ENCODE measurements at places on chromosomes 2 and 18.

DNA sequence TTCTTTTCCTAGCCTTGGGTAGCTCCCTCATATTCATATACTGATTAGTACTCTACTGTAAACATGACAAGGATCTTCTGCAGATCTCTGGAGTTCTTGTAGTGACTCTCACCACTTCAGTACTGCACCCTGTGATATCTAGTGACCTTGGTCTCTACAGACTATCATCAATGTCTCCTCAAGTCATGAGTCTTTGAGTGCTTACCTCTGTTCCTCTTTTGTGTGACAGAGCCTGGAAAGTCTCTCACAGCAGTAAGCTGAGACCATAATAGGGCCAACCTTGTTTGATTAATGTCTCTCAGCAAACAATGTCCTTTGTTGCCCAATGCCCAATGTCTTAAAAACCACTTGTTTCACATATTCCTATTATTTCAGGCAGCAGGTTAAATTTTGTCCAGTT is 34.2 kb upstream of the BAZ2B start:
- no peaks in the 10 kb centered on the region for H3K4me1 ChIP-seq
- H3K27me3 ChIP-seq, result no peaks in the 10 kb centered on the region
- no peak for DNase-seq
- no peaks in the 10 kb centered on the region for H3K36me3 ChIP-seq
- no peak overlapping the region for H3K4me3 ChIP-seq
- H3K27ac ChIP-seq, result no peak overlapping the region

DNA sequence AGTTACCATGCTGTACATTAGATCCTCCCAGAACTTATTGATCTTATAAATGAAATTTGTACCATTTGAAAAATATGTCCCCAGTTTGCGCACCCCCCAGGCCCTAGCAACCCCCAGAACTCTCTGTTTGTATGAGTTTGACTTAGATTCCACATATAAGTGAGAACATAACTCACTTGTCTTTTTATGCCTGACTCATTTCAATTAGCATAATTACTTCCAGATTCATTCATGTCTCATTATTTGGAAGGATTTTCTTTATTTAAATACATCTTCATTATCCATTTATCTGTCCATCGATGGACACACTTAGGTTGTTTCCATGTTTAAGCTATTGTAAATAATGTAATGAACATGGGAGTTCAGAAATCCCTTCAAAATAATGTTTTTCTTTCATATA is 705.9 kb downstream of the CCDC85A start:
- no peak overlapping the region for H3K4me3 ChIP-seq
- no peaks in the 10 kb centered on the region for H3K36me3 ChIP-seq
- H3K4me1 ChIP-seq, result no peaks in the 10 kb centered on the region
- no peak overlapping the region for H3K27ac ChIP-seq
- DNase-seq, result no peak

- no peak overlapping the region for H3K27ac ChIP-seq
- H3K27me3 ChIP-seq, result no peaks in the 10 kb centered on the region
- DNase-seq, result no peak
These were observed 330.2 kb upstream of the NRP2 start for GRCh38 chr2:205352094-205352493.

DNA sequence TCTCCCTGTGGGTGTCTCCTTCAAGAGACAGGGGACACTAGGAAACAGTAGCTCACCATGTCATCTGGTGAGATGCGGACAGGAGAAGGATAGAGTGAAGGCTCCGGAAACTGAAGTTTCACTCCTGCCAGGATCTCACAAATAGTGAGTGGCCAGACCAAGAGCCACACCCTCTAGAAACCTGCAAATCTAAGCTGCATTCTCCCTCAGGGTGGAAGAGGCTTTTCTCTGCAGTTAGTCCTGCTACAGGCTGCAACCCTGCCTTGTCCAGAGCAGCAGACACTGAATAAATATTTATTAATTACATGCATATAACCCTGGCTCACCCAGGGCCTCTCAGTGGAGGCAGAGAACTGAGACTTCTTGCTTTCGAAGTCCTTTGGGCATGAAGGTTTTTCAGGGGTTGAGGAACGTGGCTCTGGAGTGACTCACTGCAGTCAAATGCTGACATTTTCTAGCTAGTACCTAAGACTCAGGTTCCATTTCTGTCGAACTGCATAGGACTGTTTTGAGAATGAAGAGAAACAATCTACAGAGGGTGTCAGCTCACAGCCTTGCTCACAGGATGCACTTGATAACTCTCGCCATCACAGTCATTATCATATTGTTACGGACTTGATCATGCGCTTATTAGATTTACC is 87.3 kb downstream of the ACTR2 start:
- H3K27ac ChIP-seq, result no peak overlapping the region
- peaks cover 6% of the 10 kb centered on the region for H3K4me1 ChIP-seq
- DNase-seq, result no peak

GRCh38 chr2:236882074-236882473 is 203.6 kb upstream of the COPS8 start:
- no peak overlapping the region for H3K4me3 ChIP-seq
- no peaks in the 10 kb centered on the region for H3K27me3 ChIP-seq
- H3K4me1 ChIP-seq, result peaks cover 4% of the 10 kb centered on the region
- no peaks in the 10 kb centered on the region for H3K36me3 ChIP-seq

DNA sequence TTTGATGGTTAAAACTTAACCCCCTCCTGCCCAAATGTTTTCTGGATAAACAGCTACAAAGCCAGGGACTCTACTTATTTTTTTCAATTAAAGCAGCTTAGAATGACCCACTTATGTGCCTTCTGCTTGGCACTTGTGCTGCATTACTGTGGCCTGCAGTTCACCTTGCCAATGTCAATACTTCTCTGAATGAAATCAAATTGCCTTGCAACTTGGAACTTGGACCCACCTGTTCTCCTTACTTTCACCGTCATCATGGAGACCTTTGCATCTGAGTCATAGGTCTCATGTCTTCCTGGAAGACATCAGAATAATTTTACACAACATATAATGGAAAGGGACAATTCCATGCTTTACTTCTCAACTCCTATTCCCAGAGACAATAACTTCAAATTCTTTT is 92.1 kb upstream of the FHL2 start:
- no peaks in the 10 kb centered on the region for H3K27me3 ChIP-seq
- no peak for DNase-seq
- H3K4me1 ChIP-seq, result peaks cover 33% of the 10 kb centered on the region
- H3K4me3 ChIP-seq, result no peak overlapping the region
- no peaks in the 10 kb centered on the region for H3K36me3 ChIP-seq
- H3K27ac ChIP-seq, result no peak overlapping the region

- no peaks in the 10 kb centered on the region for H3K27me3 ChIP-seq
- no peak for DNase-seq
- H3K4me3 ChIP-seq, result no peak overlapping the region
- H3K27ac ChIP-seq, result no peak overlapping the region
These were observed 49.8 kb downstream of the PMS1 start for GRCh38 chr2:189834059-189834458.

- no peaks in the 10 kb centered on the region for H3K4me1 ChIP-seq
- no peak overlapping the region for H3K27ac ChIP-seq
- H3K4me3 ChIP-seq, result no peak overlapping the region
- H3K27me3 ChIP-seq, result no peaks in the 10 kb centered on the region
- no peaks in the 10 kb centered on the region for H3K36me3 ChIP-seq
These were observed 112.5 kb downstream of the VIT start for GRCh38 chr2:36809069-36809445.

DNA sequence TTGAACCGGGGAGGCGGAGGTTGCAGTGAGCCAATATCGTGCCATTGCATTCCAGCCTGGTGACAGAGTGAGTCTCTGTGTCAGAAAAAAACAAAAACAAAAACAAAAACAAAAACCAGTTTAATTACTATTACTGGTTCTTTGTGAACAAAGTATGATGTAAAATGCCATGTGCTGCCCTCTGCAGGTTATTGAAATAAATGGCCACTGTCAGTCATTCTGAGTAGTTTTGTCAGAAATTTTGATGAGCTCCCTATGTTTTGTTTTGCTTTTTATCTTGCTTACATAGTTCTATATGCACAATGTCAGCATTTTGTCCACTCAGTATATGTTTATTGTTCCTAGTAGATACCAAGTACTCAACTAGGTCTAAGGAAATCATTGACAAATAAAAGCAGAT is 423.6 kb upstream of the CHST9 start:
- H3K4me1 ChIP-seq, result no peaks in the 10 kb centered on the region
- DNase-seq, result no peak
- H3K4me3 ChIP-seq, result no peak overlapping the region
- no peaks in the 10 kb centered on the region for H3K36me3 ChIP-seq

- H3K36me3 ChIP-seq, result no peaks in the 10 kb centered on the region
- peaks cover 4% of the 10 kb centered on the region for H3K4me1 ChIP-seq
- no peak overlapping the region for H3K27ac ChIP-seq
- H3K27me3 ChIP-seq, result no peaks in the 10 kb centered on the region
- no peak for DNase-seq
These were observed 3.9 kb downstream of the INPP5D start for GRCh38 chr2:233063976-233064411.

GRCh38 chr2:26645762-26646161 is 4.6 kb upstream of the CIB4 start:
- no peaks in the 10 kb centered on the region for H3K27me3 ChIP-seq
- H3K36me3 ChIP-seq, result no peaks in the 10 kb centered on the region
- H3K4me1 ChIP-seq, result peaks cover 23% of the 10 kb centered on the region
- no peak overlapping the region for H3K4me3 ChIP-seq
- no peak for DNase-seq

DNA sequence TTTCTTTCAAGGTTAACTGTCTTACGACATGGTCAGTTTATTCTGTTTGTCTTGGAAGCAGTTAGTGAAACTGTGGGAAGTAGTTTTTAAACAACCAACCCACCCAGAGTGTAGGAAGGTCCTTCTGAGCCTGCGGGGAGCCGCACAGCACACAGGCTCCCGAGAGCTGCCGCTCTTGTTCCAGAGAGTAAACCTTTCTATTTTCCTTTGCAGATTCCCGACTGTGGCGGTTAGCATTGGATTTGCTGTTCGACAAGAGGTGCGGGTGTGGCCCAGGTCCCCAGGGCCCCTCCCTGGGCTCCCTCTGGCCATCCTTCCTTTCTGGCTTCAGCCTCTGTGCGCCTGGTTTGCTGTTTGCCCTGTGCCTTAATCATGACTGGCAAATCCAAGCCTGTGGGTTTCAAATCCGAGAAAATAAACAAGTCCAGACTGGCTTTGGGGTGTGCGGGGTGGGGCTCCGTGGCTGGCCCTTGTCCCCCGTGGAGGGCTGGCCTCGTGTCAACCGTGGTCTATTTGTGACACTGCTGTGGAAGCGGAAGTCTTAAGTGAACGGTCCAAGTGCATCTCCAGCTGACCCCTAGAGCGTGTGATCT is 30.7 kb downstream of the IMPA2 start:
- no peaks in the 10 kb centered on the region for H3K27me3 ChIP-seq
- peak overlapping the region; percentile 92 for H3K27ac ChIP-seq
- DNase-seq, result peak; percentile 77
- H3K4me3 ChIP-seq, result no peak overlapping the region
- H3K36me3 ChIP-seq, result no peaks in the 10 kb centered on the region

DNA sequence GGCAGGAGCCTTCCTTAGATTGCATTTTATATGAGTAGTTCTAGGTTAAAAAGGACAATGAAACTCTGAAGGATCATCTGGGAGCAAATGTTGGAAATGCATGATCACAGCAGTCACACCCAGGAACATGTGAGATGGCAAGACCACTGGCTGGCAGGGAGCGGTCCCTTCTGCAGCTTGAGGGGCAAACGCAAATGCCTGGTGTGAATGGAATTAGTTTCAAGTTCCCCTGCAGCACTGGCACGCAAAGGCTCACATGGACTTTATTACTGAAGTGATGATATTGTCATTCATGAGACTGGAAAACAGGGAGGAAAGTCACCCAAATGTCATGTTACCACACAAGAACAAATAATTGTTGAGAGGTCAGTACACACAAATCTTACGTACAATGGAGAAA is 223.3 kb downstream of the FBXO15 start:
- no peak overlapping the region for H3K4me3 ChIP-seq
- H3K27ac ChIP-seq, result no peak overlapping the region
- no peaks in the 10 kb centered on the region for H3K4me1 ChIP-seq
- DNase-seq, result no peak
- no peaks in the 10 kb centered on the region for H3K36me3 ChIP-seq
- H3K27me3 ChIP-seq, result no peaks in the 10 kb centered on the region

- H3K36me3 ChIP-seq, result no peaks in the 10 kb centered on the region
- no peak for DNase-seq
- H3K27me3 ChIP-seq, result no peaks in the 10 kb centered on the region
- no peak overlapping the region for H3K4me3 ChIP-seq
These were observed 1014.3 kb upstream of the CDH2 start for GRCh38 chr18:29191263-29191662.

DNA sequence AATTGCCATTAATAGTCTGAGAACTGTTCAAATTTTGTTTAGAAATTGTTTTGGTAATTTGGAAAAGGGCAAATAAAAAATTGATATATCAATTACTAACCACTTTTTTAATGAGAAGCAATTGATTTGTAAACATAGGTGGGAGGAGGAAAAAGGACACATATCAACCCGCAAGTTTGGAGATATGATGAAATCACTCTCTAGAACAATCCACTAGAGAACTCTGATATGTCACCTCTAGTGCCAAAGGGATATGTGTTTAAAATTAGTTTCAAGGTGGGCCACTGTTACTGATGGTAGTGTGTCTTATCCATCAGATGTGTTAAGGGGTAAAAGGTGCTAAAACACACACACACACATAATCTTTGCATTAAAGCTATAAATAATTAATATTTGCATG is 16.6 kb downstream of the IFIH1 start:
- H3K27ac ChIP-seq, result no peak overlapping the region
- H3K36me3 ChIP-seq, result peaks cover 3% of the 10 kb centered on the region
- no peaks in the 10 kb centered on the region for H3K27me3 ChIP-seq
- no peak overlapping the region for H3K4me3 ChIP-seq
- DNase-seq, result no peak

DNA sequence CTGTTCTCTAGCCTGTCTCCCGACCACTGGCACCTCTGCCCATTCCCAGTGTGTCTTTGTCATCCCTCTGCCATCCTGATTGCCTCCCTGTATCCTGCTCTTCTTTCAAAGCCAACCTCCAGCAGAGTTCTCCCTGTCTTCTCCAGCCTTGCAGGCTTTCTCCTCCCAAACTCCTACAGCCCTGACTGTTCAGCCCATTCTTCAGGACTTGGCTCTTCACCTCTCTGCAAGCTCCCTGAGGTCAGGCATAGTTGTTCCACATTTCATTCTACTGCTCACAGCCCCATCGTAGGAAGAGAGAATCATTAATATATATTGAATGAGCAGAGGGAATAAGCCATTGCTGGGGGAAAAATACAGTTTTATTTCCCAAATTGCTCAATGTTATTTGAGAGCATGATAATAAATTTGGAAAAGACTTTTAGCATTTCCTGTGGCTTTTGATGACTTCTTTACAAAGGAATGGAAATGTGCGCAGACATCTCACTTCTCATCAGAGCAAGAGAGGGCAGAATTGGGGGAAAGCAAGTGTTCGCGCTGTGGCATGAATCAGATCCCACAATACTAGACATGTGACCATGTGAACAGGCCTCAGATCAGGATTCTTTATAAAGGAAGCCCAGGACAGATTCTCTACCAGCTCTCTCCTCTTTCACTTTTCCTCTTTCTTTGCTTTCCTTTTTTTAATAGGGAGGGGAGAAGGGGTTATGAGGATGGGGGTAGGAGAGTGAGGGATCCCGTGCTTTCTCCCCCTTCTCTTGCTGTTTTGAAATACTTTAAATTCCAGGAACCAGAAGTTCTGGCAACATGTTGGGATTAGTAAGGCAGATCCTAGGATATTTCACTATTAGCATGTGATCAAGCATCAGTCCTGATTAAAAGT is 37.4 kb downstream of the EPAS1 start:
- no peaks in the 10 kb centered on the region for H3K36me3 ChIP-seq
- no peaks in the 10 kb centered on the region for H3K27me3 ChIP-seq
- no peak overlapping the region for H3K4me3 ChIP-seq
- H3K4me1 ChIP-seq, result peaks cover 74% of the 10 kb centered on the region

GRCh38 chr2:127087791-127088495 is 19.0 kb downstream of the BIN1 start:
- H3K36me3 ChIP-seq, result no peaks in the 10 kb centered on the region
- H3K27ac ChIP-seq, result peak overlapping the region; percentile 50
- DNase-seq, result no peak
- H3K4me1 ChIP-seq, result peaks cover 54% of the 10 kb centered on the region

All from thyroid gland (tissue), 4 donors.